Upper lobe of right lung (tissue), 1 donor: ENCODE measurements at places on chromosomes 7 and 10. TPM values are rescaled to one million over a fixed set of nuclear protein-coding genes. Genes with fewer than 3 reads are reported as not detected.

DNA sequence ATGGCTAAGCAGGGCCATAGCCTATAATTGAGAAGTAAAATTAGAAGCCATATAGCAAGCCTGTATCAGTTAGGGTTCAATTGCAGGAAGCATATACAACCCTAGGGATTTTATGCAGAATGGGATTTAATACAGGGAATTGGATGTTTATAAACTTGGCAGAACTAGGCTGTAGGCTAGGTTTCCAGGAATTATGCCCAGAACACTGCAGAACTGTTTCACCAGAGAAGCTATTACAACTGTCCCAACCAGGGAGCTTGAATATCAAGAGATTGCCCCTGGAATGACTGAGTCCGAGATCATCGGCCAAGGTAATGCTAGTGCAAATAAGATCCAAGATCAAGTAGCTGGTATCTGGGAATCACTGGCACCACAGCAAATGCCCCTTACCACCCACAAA is 64.0 kb downstream of the PRR15 start:
- no peak for DNase-seq

GRCh38 chr7:69517985-69518704 is 80.1 kb upstream of the AUTS2 start:
- no peak for DNase-seq

DNA sequence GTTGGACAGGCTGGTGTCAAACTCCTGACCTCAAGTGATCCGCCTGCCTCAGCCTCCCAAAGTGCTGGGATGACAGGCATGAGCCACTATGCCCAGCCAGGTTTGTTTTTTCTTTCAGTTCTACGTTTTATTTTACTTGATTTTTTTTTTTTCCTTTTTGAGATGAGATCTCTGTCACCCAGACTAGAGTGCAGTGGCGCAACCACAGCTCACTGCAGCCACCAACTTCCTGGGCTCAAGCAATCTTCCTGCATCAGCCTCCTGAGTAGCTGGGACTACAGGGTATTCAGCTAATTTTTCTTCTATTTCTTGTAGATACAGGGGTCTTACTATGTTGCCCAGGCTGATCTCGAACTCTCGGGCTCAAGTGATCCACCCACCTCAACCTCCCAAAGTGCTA is 24.3 kb downstream of the GDI2 start:
- no peak for DNase-seq

The CALHM1 gene
- not detected for total RNA-seq

The GNGT1 gene
- total RNA-seq: not detected

The ASB10 gene
- not detected for total RNA-seq
